NCI-H1092 (cell line): ENCODE measurements at places on chromosomes 1 and 21.
A peak's percentile ranks its signal among the peaks of the same experiment; 100 is the strongest.

DNA sequence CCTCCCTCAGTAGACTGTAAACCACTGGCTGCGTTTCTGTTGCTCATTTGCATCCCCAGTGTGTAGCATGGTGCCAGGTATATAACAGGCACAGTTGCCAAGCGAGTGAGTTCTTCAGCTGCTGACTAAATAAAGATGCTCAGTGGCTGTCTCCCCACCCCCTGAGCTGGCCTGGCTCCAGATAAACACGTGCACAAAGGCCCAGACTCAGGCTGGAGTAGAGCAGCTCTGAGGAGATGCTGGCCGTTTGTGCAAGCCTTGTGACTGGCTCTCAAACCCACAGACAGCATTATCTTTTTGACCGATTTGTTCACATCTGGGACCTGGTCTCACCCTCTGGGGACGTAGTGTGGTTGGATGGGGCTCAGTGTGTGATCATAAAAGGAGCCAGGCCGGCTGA, 7.1 kb downstream of the CHRNB2 start:
- peak; percentile 80 for DNase-seq

DNA sequence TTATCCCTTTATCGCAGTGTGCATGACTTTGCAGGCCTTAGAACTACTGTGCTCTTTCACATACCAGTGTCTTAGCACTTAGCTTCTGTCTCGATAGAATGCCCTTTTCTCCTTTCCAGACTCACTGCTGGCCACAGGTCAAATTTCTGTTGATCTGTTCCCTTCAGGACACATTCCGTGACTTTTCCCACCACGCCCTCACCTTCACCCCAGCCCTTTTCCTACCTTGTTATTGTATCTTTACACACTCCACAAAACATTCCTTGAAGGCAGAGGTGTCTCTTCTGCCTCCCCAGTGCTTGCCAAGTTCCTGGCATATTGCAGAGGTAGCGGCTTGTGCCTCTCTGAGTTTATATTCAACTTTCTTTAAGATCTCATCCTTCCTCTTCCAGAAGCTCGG, 3.7 kb upstream of the IGSF9 start:
- no peak for DNase-seq

GRCh38 chr1:9413071-9413876, 120.6 kb downstream of the SPSB1 start:
- DNase-seq = no peak

GRCh38 chr1:156591432-156592157, at the start of gene NAXE:
Gene NAXE (plus strand): TSS chr1:156591776. CDS start chr1:156591805, 29 bp downstream.
- peak; percentile 64 for DNase-seq

DNA sequence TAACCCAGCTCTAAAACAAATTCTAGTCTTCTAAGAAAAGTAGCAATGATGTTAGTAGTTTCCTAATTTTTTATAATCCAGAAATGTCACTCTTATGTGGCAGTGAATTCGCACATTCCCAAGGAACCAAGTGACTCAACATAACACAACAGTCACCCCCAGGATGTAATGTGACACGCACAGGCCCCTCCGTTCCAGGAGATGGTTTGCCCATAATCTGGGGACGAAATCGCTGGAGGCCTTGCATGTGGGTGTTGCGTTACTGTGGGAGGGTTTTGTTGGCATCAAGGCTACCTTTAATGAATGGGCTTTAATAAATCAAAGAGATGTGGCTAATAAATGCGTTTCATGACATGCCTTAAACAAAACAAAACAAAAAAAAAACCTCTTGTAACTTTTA, 50.9 kb downstream of the EVA1C start:
- no peak for DNase-seq

GRCh38 chr1:184622136-184622823, 132.4 kb downstream of the EDEM3 start:
- peak; percentile 24 for DNase-seq

DNA sequence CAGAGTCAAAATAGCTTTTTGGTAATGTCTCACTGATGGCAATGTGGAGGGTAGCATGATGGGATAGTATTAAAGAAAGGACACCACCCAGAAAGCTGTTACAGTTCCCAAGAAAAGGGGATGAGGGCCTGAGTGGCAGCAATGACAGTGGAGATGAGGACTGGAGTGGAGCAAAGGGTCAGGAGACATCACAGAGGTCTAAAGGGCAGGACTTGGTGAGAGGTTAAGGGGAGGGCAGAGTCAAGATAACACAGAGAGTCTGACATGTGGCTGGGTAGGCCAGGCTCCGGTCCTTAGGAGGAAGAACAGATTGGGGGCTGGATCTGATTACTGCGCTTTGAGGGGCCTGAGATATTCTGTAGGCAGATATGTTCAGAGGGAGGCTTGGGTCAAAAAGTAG, 19.3 kb downstream of the ELF3 start:
- DNase-seq = no peak

GRCh38 chr1:54971317-54971791, 9.1 kb upstream of the TMEM61 start:
- DNase-seq = no peak

DNA sequence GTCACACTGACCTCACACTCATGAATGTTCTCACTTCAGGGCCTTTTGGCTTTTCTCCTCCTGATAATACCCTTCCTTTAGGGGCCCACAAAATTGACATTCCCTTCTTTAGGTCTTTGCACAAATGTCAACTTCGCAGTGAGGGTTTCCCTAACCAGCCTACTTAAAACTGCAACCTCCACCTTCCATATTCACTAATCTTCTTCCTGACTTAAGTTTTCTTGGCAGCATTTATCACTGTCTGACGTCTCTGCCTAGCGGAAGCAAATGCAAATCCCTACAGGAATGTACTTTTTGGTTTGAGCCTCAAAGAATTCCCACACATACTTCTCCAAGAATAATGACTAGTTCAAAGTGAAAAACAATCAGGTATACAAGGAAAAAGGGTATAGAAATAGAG, 32.8 kb downstream of the INTS7 start:
- no peak for DNase-seq

GRCh38 chr1:172673761-172674160, 14.9 kb downstream of the FASLG start:
- DNase-seq = no peak

DNA sequence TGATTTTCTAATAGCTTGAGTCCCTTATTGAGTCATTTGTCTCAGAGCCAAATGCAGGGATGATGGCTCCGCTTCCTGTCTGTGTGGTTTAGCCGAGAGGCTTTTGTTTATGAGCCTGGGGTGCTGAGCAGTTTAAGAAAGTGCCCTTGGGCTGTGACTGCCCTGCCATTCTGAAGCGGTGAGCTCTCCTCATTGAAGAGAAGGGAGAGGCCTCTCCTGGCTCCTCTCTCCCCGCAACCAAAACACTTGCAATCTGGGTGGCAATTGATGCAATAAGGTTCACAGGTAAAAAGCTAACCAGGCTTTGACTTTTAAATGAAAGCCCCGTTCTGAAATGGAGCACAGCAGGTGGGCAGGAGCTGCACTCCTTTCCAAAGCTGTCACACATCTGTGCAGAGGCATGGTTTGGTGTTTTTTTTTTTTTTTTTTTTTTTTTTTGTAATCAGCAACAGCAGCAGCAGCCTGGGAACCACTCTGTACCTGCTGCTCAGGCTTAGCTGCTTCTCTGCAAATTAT, 403.7 kb downstream of the SIPA1L2 start:
- DNase-seq = peak; percentile 40

DNA sequence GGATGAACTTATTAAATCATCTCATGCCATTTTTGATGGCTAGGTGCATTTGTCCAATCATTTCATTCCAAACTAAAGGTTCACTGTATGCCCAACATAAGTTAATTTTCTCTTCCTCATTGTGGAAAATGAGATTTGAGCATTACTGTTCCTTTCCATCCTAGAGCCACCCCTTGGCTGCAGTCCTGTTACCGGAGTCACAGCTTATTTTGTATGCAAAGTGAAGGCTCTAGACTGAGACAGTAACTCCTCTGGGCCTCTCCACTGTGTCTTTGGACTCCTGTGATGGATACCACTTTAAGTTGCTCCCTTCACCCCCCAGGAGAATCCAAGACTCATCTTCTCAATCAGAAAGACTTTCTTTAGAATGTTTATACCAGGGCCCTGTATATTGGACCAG, 59.7 kb downstream of the FGGY start:
- no peak for DNase-seq

- no peak for DNase-seq
Measured at GRCh38 chr1:199856216-199856780, 171.2 kb upstream of the NR5A2 start.

GRCh38 chr1:169648187-169648586, 18.3 kb upstream of the SELP start:
- DNase-seq = no peak

- DNase-seq = no peak
Measured at GRCh38 chr1:148318904-148319242, 164.2 kb downstream of the PPIAL4G start.

GRCh38 chr21:39634507-39634906, 21.8 kb downstream of the B3GALT5 start:
- DNase-seq = no peak

DNA sequence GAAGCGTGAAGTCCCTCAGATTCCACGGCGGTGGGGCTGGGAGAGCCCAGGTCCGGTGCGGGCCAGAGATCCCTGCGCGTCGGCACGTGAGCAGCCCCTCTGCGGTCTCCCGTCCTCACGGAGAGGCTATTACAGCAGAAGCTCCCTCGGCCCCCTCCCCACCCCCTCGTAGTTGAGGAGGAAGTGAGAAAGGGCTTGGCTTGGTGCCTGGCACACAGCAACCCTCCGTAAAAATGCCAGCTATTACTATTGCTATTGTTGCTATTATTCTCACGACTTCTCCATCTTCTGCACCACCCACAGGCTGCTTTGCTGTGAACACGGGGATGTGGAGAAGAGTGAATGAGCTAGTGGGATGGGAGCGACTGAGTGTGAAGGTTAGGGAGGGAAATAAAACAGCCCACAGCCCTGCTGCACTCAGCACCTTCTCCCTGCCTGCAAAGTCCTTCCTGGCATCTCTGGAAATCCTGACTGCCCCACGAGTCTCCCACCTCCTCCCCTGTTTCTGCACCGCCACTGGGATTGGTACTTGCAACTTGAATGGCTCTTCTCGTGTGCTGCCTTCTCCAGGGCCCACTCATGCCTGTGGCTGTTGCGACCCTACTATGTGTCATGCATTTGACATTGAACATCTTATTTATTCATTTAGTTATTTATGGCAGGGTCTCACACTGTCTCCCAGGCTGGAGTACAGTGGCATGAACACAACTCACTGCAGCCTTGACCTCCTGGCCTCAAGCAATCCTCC, 26.6 kb downstream of the ZBTB18 start:
- DNase-seq = peak; percentile 13

DNA sequence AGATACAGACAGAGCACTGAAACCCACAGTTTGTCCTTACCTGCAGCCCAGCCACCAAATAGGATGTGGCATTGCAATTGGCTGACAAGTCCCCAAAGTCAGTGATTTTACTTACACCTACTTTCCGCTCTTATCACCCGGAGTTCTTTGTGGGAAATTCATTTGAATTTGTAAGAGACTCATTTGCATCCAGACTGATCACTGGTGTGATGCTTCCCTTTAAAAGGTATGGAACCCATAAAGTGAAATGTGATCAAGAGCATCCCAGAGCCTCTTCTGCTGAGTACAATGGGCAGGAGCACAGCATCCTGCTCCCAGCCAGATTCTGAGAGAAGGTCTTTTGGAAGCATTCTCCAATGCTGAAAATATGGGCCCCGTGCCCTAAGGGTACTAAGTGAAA, 161.4 kb downstream of the DAB1 start:
- no peak for DNase-seq

DNA sequence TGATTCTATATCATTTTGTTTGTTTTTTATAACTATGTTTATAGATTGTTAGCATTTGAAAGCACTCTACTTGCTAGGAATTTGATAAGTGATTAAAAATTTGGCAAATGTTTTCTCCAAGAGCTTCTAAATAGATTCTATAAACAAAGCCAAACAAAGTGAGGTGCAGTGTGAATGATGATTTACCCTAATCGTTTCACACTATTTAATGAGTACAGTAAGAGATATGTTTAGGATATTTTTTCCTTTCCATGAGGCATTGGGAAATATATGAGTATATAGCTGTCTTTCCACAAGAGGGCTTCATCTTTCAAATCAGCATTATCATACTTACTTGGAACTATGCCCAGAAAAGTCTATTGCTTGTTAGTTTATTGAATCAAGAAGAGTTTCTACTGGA, 277.0 kb upstream of the BRINP3 start:
- no peak for DNase-seq

DNA sequence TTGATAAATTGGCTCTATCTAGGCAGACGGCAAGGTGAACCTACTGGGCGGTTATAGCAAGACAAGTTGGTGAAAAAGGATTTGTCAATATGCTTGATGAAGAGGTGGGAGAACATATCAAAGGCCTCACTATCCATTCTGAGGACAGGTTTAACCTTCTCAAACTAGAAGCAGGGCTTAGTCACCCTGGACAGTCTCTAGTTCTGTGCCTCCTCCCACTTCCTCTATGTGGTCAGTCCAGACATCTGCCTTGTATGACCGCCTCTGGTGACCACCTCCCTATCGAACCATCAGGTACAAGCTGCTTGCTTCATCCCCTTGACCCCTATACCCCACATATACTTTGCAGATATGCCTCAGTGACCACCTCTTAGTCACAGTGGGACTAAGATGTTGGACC, 2.3 kb upstream of the SCYL3 start:
- DNase-seq = no peak

DNA sequence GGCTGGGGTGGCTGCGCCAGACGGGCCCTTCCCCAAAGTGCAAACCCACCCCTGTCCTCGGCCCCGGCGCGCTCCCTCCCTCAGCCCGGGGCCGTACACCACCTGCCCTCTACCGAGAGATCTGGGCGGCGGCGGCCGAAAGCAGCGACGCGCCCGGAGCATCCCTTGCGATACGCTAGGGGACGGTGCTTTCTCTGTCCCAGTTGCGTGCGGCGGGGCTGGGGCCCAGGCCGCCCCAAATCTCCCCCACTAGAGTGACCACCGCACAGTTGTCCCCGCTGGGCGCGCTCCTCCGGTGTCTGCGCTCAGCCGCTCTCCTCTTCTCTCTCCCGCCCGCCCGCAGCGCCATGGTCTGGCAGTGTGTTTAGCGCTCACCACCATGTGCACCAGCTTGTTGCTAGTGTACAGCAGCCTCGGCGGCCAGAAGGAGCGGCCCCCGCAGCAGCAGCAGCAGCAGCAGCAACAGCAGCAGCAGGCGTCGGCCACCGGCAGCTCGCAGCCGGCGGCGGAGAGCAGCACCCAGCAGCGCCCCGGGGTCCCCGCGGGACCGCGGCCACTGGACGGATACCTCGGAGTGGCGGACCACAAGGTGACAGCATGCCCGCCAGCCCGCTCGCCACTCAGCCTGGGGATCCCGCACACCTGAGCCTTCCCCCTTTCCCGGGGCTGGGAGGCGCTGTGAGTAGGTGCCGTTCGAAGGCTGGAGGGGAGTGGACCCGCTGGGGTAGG, 1.0 kb downstream of the ST6GALNAC5 start:
- peak; percentile 16 for DNase-seq
